ENCODE measurements at places on chromosomes 16 and 17. TPM values are rescaled to one million over a fixed set of nuclear protein-coding genes. Genes with fewer than 3 reads are reported as not detected.

Gene CRISPLD2
- total RNA-seq, result 450 TPM

Gene SLC52A1
- total RNA-seq, result not detected

Gene ABCA3
- 6.6 TPM for total RNA-seq

Gene SLC35G6
- not detected for total RNA-seq

Gene TRIM16
- 20.2 TPM for total RNA-seq

Gene PRR35
- not detected for total RNA-seq

Gene TMC6
- total RNA-seq, result 72.8 TPM

Gene TLCD2
- total RNA-seq, result 7.1 TPM

Gene STAT5A
- total RNA-seq, result 175 TPM

Gene CACNG3
- total RNA-seq, result not detected

Gene FAHD1
- total RNA-seq, result 32.3 TPM

Gene CKLF
- total RNA-seq, result 61.8 TPM

Gene CHST5
- 0.09 TPM for total RNA-seq

Gene ERN1
- total RNA-seq, result 18.4 TPM

Gene CD19
- not detected for total RNA-seq

Gene PPL
- 31.3 TPM for total RNA-seq

Measured in omental fat pad (tissue), 4 donors.